ENCODE measurements at places on chromosomes 12 and 14.

DNA sequence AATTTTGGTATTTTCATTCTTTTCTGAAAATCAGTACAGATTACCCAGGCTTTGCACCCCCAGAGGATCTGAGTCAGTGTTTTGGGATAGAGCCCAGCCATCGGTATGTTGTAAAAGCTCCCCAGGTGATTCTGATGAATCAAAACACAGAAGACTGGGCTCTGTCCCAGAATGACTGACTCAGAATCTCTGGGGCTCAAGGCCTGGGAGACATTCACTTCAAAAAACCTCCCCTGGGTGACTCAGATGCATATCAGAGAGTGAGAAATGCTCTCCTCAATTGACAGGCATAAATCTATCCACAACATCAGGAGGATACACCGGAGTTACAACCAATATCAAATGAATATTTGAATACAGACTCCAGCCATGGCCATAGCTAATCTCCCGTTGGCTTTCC lies 32.6 kb downstream of the SLC35F4 start:
- DNase-seq = no peak

DNA sequence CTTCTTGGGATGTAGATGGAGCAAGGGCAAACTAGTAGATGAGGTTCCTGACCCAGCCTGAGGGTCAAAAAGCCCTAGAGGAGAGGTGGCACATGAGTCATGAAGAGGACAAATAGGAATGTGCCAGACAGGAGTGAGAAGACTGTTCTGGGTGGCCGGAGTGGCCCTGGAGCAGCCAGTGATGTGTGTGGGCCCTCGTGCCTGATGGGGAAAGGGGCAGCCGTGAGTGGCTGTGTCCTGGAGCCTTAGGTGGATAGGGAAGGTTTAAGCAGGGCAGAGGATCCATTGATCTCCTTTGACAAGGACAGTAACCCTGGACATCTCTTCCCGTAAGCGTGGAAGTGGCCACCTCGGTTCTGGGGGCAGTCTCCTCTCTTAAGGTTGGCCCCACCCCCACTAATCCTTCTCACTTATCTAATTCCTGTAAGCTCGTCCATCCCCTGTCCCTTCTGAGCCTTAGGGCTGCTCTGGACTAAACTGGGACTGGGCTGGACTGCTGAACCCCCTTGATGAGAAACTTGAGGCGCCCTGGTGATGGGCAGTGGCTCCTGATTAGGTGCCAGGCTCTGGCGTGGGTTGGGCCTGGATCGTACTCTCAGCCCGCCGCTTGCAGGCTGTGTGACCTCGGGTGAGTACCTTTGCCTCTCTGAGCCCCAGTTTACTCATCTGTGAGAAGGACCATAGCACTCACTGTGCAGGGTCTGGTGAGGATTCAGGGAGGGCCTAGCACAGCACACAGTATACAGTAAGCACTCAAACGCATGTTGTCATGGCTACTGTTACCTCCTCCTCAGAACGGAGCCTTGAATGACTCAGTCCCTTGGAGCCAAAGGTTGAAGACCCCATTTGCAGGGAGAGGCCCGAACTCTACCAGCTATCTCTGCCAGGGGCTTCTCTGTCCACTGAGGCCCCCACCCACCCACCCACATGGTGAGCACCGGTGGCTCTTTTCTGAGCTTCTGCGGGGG lies 4.0 kb downstream of the FAM222A start:
- no peak for DNase-seq

GRCh38 chr14:75440733-75441477 lies 13.1 kb downstream of the JDP2 start:
- DNase-seq = no peak

DNA sequence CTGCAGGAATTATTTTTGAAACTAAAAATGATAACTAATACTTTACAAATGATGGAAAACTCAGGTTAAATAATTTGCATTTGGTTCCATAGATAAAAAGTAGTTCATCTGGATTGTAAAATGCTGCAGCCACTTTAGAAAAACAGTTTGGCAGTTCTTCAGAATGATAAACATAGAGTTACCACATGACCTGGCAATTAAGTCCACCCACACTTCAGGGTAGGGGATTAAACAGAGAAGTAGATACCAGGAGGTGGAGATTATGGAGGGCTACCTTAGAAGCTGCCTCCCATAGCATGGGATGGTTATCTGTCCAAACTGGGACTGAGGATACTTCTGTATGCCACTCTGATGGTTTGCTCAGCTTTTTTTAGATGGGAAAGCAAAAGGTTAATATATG lies 22.2 kb downstream of the ARF6 start:
- no peak for DNase-seq

DNA sequence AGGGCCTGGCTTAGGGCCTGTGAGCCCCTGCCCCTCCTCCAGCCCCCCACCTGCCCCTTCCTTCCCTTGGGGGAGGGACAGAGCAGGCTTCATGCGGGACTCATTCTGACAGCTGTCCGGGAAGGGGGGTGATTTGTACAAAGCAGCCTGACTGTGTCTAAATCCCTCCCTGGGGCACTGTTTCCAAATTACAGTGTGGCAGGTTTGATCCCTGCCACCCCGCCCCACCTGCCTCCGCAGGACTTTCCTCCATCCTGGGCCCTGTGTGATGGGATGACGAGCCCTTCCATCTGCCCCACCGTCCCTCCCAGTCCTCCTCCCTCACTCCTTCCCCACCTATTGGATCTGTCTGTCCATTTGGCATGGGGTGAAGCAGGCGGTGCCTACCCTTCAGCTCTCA lies 363.9 kb downstream of the BCL11B start:
- no peak for DNase-seq

GRCh38 chr14:60339571-60339970 lies 90.5 kb downstream of the PPM1A start:
- no peak for DNase-seq

GRCh38 chr12:124286414-124286813 lies 8.5 kb upstream of the RFLNA start:
- DNase-seq = no peak

DNA sequence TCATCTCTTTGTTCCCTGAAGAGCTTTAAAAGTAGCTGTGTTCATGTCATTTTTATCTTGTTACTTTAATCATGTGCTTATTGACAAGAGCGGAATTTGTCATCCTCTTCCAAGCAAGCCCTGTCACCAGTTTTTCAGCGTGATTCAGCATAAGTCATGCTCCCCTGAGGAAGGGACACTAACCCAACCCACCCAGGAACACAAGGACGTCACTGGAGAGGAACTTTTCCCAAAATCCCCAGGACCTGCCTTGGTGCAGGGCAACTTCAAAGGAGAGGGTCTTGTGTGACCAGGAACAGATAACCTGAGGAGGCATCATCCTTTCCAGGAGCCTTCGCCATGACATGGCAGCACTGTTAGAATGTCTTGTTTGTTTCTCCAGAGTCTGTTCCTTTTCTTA lies 107.1 kb upstream of the DIO3 start:
- DNase-seq = no peak

DNA sequence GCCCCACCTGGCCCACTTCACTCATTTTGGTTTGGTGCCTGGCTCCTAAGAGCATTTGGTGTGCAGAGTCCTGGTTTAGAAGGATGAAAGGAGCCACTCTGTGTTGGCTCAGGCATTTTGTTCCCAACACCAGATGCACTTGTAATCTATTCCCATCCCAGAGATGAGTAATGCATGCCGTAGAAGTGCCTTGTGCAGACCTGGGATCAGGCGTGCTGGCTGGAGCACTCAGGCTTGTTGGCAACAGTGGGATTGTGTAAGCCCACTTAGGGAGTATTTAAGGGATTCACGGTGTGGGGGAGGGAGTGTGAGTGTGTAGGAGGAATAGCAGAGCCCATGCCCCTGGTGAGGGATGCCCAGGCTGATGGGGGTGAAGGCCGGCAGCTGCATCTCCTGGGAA lies 501.5 kb upstream of the TBX3 start:
- no peak for DNase-seq

GRCh38 chr12:92237262-92237661 lies 91.6 kb upstream of the BTG1 start:
- no peak for DNase-seq

All from MV-4-11 (cell line).